T-helper 17 cell (primary cell): ENCODE measurements at places on chromosomes 5 and 9. TPM values are rescaled to one million over a fixed set of nuclear protein-coding genes. Genes with fewer than 3 reads are reported as not detected.

GRCh38 chr5:14405706-14406553, 175.7 kb upstream of the OTULINL start:
- H3K27ac ChIP-seq: no peak overlapping the region
- H3K36me3 ChIP-seq: no peaks in the 10 kb centered on the region
- no peak for DNase-seq
- peaks cover 7% of the 10 kb centered on the region for H3K4me1 ChIP-seq

Gene CDC20B
- not detected for total RNA-seq

Gene NR5A1
- total RNA-seq: not detected

GRCh38 chr9:22175972-22176545, 167.0 kb upstream of the CDKN2B start:
- peak overlapping the region; percentile 6 for H3K4me3 ChIP-seq
- peak overlapping the region; percentile 5 for H3K27ac ChIP-seq
- peaks cover 7% of the 10 kb centered on the region for H3K4me1 ChIP-seq

GRCh38 chr9:132651259-132651658, 18.5 kb downstream of the DDX31 start:
- no peak for DNase-seq
- H3K36me3 ChIP-seq: peaks cover 4% of the 10 kb centered on the region
- H3K27me3 ChIP-seq: no peaks in the 10 kb centered on the region
- H3K27ac ChIP-seq: no peak overlapping the region
- H3K4me3 ChIP-seq: no peak overlapping the region

Gene TAF11L10
- total RNA-seq: not detected

Gene TEX48
- not detected for total RNA-seq

- H3K27me3 ChIP-seq: no peaks in the 10 kb centered on the region
- no peak overlapping the region for H3K27ac ChIP-seq
- H3K4me1 ChIP-seq: no peaks in the 10 kb centered on the region
- H3K36me3 ChIP-seq: no peaks in the 10 kb centered on the region
- no peak overlapping the region for H3K4me3 ChIP-seq
- no peak for DNase-seq
These were observed 213.6 kb downstream of the DAB2IP start for GRCh38 chr9:121865060-121865459.

Gene GBGT1
- 2.3 TPM for total RNA-seq

DNA sequence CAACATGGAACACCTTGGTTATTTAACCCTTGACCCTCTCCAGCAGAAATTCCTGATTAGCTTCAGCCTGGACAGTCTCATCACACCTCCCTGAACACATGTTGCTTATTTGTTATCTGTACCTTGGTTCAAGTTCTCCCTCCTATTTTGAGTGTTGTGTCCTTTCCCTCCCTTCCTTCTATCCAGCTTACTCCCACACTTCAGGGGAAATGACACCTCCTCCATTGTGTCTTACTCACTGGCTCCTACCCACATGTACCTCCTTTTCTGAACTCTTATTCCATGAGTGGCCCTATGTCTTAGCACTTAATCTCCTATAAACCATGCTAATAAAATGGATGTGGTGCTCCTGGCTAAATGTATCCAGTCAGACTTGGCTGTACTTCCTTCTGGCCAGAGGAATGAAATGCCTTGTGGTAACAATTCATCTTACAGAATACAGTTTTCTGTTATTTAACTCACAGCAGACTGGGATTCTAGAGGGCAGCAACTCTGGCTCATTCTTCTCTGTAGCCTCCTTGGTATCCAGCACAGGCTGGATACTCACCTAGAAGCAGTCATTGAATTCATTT, 11.2 kb downstream of the LIX1 start:
- H3K27ac ChIP-seq: no peak overlapping the region
- no peak overlapping the region for H3K4me3 ChIP-seq
- H3K4me1 ChIP-seq: peaks cover 7% of the 10 kb centered on the region
- no peak for DNase-seq
- H3K27me3 ChIP-seq: peaks cover 11% of the 10 kb centered on the region
- H3K36me3 ChIP-seq: peaks cover 6% of the 10 kb centered on the region

Gene PCDHGA10
- total RNA-seq: 0.18 TPM

DNA sequence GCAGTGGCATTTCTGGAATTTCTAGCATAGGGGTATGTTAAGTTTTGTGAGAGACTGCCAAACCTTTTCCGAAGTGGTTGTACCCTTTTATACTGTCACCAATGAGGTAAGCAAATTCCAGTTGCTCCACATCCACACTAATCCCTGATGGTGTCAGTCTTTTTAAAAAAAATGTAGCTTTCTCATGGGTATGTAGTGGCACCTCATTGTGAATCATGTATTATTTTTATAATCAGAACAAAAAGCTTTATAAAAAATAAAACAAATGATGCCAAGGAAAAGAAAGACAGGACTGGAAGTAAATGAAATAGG, 93.4 kb upstream of the CLINT1 start:
- no peak for DNase-seq
- no peak overlapping the region for H3K27ac ChIP-seq
- H3K36me3 ChIP-seq: peaks cover 2% of the 10 kb centered on the region

DNA sequence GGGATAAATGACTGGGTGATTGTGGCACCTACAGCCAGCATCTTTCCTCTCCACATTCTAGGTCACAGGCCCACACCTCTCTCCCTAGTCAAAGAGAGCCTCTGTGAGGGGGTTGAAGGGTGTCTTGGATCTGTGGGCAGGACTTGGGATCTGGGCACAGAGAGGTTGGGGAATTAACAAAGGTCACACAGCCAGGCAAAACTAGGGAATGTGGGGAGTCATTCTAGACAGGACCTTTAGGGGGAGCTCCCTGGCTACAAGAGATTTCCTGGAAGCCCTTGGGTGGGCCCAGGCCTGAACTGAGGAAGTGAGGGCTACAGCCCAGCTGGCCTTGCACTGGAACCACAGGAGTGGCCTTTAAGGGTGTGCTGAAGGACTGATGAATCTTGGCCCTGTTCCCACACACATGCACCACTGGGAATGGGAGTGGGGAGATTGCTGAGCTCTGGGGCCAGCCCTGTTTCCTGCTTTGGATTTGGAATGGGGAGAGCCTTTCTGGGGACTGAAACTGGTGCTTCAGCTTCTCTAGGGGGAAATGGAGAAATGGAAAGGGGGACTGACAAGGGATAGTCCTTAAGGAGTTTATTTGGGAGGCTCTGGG, 12.4 kb upstream of the CXXC5 start:
- no peaks in the 10 kb centered on the region for H3K27me3 ChIP-seq
- peak overlapping the region; percentile 90 for H3K27ac ChIP-seq
- H3K4me1 ChIP-seq: peaks cover 32% of the 10 kb centered on the region
- H3K36me3 ChIP-seq: peaks cover 3% of the 10 kb centered on the region

- no peak for DNase-seq
- H3K27ac ChIP-seq: peak overlapping the region; percentile 59
- H3K4me1 ChIP-seq: peaks cover 28% of the 10 kb centered on the region
- peaks cover 3% of the 10 kb centered on the region for H3K36me3 ChIP-seq
- no peak overlapping the region for H3K4me3 ChIP-seq
These were observed 12.6 kb downstream of the MGAT1 start for GRCh38 chr5:180790020-180790419.

DNA sequence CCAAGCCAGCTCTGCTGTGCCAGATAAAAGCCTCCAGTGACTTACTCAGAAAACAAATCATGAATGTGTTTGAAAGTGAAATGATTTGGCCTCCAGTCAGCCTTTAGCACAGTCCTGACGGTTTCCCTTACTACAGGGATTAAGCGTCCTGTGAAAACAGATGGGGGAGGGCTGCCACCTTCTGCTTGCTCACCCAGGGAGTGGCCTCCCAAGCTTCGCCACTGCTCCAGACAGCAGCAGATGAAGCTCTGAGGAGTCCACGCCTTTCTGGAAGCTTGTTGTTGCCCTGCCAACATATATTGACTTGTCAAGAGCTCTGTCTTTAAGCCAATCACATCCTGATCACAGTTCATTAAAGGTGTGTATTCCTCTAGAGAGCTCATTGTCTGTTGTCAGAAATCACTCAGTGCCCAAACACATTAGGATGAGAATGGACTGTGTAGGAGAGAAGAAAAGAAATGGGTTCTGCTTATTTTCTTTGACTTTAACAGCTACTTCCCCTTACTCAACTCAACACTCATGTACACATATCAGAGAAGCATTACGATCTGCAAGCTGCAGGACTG, 4.9 kb upstream of the FYB1 start:
- peaks cover 4% of the 10 kb centered on the region for H3K36me3 ChIP-seq
- peaks cover 13% of the 10 kb centered on the region for H3K4me1 ChIP-seq
- peak overlapping the region; percentile 14 for H3K27ac ChIP-seq
- DNase-seq: no peak

Gene TTC16
- total RNA-seq: 3.7 TPM

DNA sequence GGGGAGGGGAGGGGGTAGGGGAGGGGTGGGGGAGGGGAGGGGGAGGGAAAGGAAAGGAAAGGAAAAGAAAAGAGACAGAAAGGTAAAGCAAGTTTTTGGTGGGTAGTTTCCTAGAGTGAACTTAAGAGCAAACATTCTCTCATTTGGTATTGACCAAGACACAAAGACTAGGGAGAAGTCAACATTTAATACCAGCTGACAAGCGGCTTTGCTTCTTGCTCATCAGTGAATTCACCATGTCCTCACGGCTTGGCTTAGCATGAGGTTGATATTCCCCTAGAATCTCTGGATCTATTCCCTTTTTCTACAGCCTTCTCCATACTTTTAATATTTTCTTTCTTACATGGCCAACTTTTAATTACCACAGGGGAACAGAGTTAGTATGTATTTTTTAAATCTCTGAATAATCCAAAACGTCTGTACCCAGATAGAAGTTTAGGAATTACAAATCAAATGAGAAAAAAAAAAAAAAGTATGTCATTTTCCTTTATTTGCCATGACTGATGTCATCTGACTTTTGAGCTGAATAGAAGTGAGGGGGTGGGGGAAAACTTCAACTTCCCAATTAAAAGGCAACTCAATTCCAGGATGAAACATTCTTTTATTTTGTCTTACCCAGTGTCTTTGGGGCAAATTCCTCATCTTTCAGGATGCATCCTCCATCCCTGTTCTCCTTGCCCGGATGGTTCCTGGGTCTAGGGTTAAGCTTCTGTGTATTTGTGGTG, 40.1 kb upstream of the GLIS3 start:
- no peak overlapping the region for H3K4me3 ChIP-seq
- no peak for DNase-seq
- peaks cover 15% of the 10 kb centered on the region for H3K27me3 ChIP-seq
- peaks cover 18% of the 10 kb centered on the region for H3K4me1 ChIP-seq

GRCh38 chr5:92694067-92694466, 887.0 kb downstream of the NR2F1-AS1 start:
- H3K27ac ChIP-seq: no peak overlapping the region
- H3K27me3 ChIP-seq: no peaks in the 10 kb centered on the region
- H3K36me3 ChIP-seq: no peaks in the 10 kb centered on the region
- no peak for DNase-seq
- no peaks in the 10 kb centered on the region for H3K4me1 ChIP-seq

- no peak overlapping the region for H3K27ac ChIP-seq
- peaks cover 4% of the 10 kb centered on the region for H3K36me3 ChIP-seq
- peaks cover 37% of the 10 kb centered on the region for H3K27me3 ChIP-seq
- DNase-seq: no peak
- H3K4me3 ChIP-seq: no peak overlapping the region
These were observed 6.7 kb upstream of the SFXN1 start for GRCh38 chr5:175471628-175472027.

DNA sequence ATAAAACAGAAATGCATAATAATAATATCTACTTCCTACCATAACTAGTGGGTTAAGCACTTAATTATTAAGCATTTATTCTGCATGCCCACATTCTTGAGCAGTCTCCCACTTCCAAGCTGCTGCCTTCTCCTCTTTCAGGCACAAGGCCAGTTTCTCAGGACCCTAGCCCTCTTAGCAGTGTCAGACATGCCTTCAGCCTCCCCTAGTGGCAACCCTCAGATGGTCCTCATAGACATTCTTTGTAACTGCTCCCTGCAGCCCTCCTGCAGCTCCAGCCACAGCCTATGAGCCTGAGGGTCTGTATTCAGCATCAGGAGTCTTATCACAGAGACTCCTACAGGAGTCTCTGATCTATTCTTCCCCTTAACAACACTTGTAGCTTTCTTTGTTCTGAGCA, 3.9 kb downstream of the IL9 start:
- H3K36me3 ChIP-seq: no peaks in the 10 kb centered on the region
- peaks cover 18% of the 10 kb centered on the region for H3K4me1 ChIP-seq
- peaks cover 34% of the 10 kb centered on the region for H3K27me3 ChIP-seq
- DNase-seq: no peak
- no peak overlapping the region for H3K4me3 ChIP-seq

DNA sequence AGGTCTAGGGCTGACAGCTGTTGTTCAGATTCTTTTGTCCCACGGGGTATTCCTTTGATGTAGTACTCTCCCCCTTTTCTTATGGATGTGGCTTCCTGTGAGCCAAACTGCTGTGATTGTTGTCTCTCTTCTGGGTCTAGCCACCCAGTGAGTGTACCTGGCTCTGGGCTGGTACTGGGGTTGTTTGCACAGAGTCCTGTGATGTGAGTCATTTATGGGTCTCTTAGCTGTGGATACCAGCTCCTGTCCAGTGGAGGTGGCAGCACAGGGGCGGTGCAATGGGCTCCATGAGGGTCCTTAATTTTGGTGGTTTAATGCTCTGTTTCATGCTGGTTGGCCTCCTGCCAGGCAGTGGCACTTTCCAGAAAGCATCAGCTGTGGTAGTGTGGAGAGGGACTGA, 161.3 kb downstream of the CAVIN4 start:
- no peaks in the 10 kb centered on the region for H3K27me3 ChIP-seq
- no peak overlapping the region for H3K4me3 ChIP-seq
- H3K4me1 ChIP-seq: no peaks in the 10 kb centered on the region
- H3K36me3 ChIP-seq: no peaks in the 10 kb centered on the region
- no peak for DNase-seq
